BJ (cell line): ENCODE measurements at places on chromosomes 7 and 10. TPM values are rescaled to one million over a fixed set of nuclear protein-coding genes. Genes with fewer than 3 reads are reported as not detected.
A peak's percentile ranks its signal among the peaks of the same experiment; 100 is the strongest.

- DNase-seq, result no peak
Measured at GRCh38 chr7:5452937-5453540, 29.4 kb upstream of the TNRC18 start.

DNA sequence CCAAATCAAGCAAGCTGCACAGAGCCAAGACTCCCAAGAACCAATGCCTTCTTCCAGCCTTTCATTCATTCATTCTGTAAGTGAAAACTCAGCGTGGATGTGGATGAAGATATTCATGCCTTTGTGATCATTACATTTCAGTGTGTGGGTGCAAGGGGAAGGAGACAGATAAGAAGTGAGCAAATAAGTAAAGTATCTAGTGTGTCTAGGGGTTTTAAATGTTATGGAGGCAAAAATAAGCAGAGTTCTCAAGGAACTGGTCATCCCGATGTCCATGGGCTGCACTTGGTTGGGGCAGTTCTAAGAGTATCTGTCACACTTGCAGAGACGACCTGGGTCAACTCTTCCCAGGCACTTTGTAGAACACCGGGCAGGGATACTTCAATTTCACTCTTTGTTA is 149.1 kb downstream of the KIAA1217 start:
- no peak for DNase-seq

- no peak for DNase-seq
Measured at GRCh38 chr7:126774077-126774476, 478.7 kb downstream of the GRM8 start.

- no peak for DNase-seq
Measured at GRCh38 chr10:115335366-115335765, 242.2 kb downstream of the ATRNL1 start.

- DNase-seq, result no peak
Measured at GRCh38 chr7:91193141-91193540, 71.1 kb upstream of the FZD1 start.

GRCh38 chr10:132844069-132844809 is 58.3 kb upstream of the NKX6-2 start:
- DNase-seq, result no peak

GRCh38 chr10:44030132-44030531 is 354.8 kb downstream of the CXCL12 start:
- DNase-seq, result no peak

DNA sequence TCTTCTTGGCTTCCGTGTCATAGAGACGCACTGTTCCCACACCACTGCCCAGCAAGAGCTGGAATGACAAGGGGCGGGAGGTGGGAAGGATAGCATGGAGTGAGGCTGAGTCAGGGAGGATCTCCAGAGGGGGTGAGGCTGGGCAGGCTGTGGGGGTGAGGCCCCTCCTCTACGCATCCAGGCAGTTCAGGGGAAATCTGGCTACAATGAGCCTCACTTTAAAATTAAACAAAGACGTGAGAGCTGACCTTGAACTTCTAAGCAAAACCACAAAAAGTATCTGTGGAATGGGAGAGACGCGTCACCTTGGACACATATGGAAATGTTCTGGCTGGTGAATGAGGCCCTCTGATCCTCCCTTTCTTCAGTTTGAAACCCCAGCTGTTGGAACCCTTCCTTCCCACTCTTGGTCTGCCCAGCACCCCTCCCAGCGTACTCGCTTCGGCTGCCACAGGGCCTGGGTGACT is 17.7 kb downstream of the WDR91 start:
- DNase-seq, result peak; percentile 97

- DNase-seq, result no peak
Measured at GRCh38 chr7:861222-861621, 15.1 kb upstream of the GET4 start.

- DNase-seq, result no peak
Measured at GRCh38 chr10:104642658-104643302, 1.7 kb downstream of the SORCS3 start.

GRCh38 chr10:50607356-50607925 is 16.3 kb downstream of the SGMS1 start:
- DNase-seq, result no peak

GRCh38 chr7:48274662-48275061 is 103.4 kb downstream of the ABCA13 start:
- no peak for DNase-seq

DNA sequence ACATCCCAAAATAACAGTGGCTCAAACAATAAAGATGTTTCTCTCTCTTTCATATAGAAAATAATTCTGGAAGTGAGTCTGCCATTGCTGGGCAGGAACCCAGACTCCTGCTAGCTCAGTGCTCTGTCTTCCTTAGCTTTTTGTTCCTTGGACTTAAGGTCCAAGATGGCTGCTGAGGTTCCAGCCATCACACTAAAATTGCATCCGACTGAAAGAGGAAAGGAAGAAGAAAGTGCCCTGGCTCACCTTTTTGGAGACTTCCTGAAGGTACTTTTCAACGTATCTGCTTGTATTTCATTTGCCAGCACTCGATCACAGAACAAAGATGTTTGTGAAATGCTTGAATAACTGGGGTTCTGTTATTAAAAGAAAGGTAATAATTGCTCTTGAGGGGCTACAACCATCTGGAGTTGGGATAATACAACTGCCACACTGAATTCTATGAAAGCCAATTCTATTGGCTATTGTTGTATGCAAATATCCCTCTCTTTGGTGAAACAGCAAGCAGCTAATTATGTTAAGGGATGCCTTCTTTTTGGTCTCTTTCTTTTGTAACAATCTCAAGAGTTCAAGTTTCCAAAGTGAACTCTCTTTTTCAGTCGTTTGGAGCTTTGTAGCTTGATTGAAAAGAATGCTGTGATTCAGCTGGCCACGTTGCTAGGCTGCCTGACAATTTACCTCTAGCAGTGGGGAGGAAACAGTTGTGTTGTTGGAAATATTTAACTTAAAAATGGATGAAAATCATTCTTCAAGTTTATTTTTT is 83.9 kb downstream of the BAMBI start:
- no peak for DNase-seq

GRCh38 chr10:104049504-104050250 is 36.0 kb downstream of the COL17A1 start:
- DNase-seq, result no peak

- DNase-seq, result no peak
Measured at GRCh38 chr10:12321641-12322040, 27.7 kb upstream of the CAMK1D start.

DNA sequence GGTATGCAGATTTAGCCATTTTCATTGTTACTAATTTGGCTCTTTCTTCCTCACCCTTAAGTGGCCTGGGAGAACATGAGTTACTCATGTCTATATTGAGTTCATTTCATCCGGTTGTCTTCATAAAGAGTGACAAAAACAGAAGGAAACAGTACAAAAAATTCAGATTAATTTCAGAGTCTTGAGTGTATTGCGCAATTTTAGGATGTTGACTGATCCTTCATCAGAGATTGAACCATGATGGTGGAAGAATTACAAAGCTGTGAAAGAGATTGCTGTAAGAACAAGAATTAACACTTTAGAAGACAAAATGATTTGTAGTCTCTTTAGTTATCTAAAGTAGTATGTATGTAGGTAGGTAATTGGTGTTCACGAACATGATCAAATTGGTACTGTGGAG is 194.0 kb upstream of the PPP1R3A start:
- no peak for DNase-seq

- DNase-seq, result no peak
Measured at GRCh38 chr7:152177681-152178404, 152.4 kb downstream of the GALNT11 start.

DNA sequence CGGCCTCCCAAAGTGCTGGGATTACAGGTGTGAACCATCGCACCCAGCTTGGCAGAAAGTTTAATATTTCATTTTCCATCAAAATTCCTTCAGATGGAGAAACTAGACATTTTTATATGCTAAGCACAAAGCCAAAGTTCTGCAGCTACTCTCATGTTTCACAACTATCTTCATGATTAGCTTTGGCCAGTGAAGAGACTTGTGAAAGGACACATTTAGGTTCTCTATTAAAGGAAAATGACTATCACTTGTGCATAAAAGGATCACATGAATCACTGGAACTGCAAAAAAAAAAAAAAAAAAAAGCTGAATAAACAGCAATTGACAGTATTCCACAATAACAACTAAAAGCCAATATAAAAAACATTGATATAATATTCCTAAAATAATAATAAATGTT is 16.2 kb downstream of the FGFBP3 start:
- no peak for DNase-seq

DNA sequence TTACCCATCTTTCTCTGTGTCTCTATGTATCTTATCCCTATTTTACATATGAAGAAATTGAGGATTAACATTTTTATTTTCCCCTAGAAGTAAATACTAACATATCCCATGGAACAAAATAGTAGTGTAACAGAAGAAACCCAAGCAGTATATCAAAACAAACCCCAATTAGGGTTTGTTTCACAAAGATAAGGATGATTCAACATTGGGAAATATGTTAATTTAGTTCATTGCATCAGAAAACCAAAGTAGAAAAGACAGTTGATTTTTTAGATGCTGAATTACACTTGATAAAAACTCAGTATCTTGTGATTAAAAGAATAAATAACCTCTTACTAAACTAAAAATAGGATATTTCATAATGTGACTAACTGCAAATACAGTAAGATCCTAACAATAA is 87.8 kb downstream of the GLCCI1 start:
- DNase-seq, result no peak

DNA sequence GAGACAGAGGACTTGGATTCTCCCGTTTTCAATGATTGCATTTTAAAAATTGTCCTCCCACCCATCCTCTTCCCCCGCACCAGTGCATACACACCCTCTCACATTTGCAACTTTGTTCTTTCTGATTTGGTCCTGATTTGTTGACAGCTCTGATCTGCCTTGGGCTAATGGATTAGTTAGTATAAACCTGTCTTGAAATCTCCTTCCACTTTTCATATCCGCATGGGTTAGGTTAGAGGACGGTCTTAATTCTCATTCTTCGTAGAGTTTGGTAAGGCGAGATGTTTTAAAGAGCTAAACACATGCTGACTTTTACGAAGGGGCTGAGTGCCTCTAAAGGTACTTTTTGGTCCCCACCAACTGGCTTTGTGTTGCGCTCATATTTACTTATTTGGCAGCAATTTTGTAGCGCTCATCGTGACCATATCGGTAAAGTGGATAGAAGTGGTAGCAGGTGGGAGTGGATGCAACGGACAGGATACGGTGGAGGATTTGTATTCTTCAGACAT is 1.1 kb downstream of the AHR start:
- DNase-seq, result no peak

- DNase-seq, result no peak
Measured at GRCh38 chr7:33539659-33540400, 365.5 kb upstream of the BMPER start.

DNA sequence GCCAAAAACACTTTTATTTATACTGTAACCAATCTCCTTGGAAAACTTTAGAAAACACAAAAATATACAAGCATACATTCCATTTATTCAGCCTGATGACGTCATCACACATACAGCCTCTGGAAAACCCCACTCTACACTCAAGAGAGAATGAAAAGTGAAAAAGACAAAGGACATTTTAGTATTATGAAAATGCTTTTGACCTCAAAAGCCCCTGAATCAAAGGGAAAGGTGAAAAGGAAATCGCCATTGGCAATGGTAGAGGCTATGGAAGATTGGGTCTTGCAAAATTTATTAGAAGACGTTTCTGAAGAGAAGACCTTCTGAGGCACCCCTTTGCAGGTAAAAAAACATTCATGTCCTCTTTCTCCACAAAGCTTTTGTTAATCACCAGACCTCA is 82.9 kb upstream of the STRIP2 start:
- no peak for DNase-seq

DNA sequence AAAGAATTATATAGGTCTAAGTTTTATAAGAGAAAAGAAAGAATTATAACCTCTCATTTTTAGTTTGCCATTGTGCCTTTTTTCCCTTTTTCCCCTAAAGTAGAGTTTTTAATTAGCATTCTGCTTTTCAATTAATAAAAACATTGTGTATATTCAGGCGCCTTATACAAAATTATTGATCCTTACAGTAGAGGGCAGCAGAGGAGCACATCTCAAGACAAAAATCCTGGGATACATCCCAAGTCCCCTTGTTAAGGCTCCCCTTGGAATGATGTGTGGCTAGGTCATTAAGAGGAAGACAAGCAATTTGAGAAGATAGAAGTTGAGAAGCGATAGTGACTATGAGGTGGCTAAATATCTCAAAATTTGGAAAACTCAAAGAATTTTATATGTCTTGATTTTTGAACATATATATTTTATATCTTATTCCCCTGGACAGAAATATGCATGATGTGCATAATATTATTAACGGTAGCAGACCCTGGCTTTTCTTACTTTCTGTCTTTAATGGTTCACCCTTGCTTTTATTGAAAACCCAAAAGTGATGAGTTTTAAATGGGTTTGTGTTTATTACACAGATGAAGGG is 19.1 kb upstream of the TPK1 start:
- no peak for DNase-seq

DNA sequence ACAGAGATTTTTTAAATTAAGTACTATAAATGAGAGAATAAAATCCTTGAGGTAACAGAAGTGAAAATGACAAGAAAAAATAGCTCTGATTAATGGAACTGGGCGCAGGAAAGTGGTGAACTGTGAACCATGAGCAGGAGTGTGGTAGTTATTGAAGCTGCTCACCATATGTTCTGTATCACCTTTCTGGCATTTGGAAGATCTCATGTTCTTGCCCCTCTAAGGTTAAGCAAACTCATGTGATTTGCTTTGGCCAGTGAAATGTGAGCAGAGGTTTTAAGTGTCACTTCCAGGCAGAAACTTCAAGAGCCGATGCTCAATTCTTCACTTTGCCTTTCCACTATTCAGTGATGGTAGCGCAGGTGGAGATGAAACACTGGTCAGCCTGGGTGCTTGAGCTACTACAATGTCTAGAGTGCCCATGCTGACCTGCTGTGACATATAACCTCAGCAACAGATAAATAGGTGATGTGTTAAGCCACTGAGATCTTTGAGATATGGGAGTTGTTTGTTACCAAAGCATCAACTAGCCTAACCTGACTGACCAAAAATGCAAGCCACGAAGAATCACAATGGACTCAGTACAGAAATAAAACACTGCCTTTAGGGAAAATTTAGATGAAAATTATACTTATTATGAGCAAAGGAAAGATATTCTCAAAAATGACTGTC is 18.4 kb downstream of the MTPAP start:
- DNase-seq, result no peak

GRCh38 chr7:106731187-106731586 is 70.2 kb upstream of the CCDC71L start:
- no peak for DNase-seq

DNA sequence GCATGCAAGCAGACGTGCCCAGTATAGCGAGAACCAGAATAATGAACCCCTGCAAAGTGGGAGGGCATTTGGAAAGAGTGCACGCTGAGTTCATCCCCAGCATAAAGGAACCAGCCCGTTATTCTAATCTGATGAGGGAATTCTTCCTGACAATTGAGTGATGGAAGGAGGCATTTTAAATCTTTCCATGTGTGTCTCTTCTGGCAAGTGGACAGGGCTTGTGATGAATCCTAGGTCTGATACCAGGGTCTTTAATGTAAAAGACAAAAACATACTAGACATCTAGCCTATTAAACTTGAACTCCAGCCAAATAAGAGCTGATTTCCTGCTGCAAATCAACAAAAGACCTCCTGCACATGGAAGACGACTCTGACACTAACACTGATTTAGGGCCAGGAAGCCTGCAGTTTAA is 301.2 kb downstream of the DPP6 start:
- no peak for DNase-seq

Gene CELF2
- 7.6 and 8.8 TPM in 2 replicates for polyA plus RNA-seq

Gene EXOSC1
- 49.4 and 58.9 TPM in 2 replicates for polyA plus RNA-seq

Gene MRLN
- not detected in 2 replicates for polyA plus RNA-seq

Gene ADK
- 19.4 and 37.6 TPM in 2 replicates for polyA plus RNA-seq

Gene FFAR4
- not detected in 2 replicates for polyA plus RNA-seq

Gene PTN
- polyA plus RNA-seq, result 29.1 and 33.5 TPM in 2 replicates

Gene DGKI
- polyA plus RNA-seq, result 1.3 and 1.4 TPM in 2 replicates

Gene GNGT1
- polyA plus RNA-seq, result not detected in 2 replicates

Gene FAM25A
- not detected in 2 replicates for polyA plus RNA-seq

Gene TLX1
- not detected in 2 replicates for polyA plus RNA-seq
